ENCODE measurements at places on chromosomes 1 and 21.
A peak's percentile ranks its signal among the peaks of the same experiment; 100 is the strongest.

GRCh38 chr1:108600504-108600903 lies 40.6 kb downstream of the EEIG2 start:
- ATAC-seq: no peak

- ATAC-seq: no peak
Observed at GRCh38 chr1:190067592-190067991, 410.1 kb downstream of the BRINP3 start.

- ATAC-seq: peak; percentile 83
Observed at GRCh38 chr1:27044613-27045151, 32.0 kb upstream of the TENT5B start.

DNA sequence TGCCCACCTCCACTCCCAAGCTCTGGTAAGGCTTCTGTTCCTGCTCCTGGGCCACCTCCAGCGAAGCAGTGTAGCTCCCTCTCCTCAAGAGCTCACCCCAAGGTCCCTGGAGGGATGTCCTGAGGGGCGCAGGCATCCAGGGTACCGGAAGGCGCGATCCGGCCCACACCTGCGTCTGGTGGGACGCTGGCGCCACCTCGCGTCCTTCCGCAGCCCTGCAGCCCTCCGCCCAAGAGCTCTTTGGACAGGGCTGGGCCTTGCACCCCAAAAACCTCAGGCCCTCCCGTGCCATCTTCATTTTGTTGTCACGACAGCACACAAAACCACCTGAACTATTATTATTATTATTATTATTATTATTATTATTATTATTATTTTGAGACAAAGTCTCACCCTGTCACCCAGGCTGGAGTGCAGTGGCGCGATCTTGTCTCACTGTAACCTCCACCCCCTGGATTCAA lies 49.2 kb upstream of the PAX7 start:
- peak; percentile 59 for ATAC-seq

- ATAC-seq: no peak
Observed at GRCh38 chr1:21648352-21648730, 20.8 kb downstream of the RAP1GAP start.

- no peak for ATAC-seq
Observed at GRCh38 chr1:91799863-91800262, 86.1 kb downstream of the TGFBR3 start.

- no peak for ATAC-seq
Observed at GRCh38 chr1:44049839-44050238, 18.6 kb upstream of the SLC6A9 start.

GRCh38 chr1:151408891-151409290 lies 9.5 kb downstream of the PSMB4 start:
- no peak for ATAC-seq

DNA sequence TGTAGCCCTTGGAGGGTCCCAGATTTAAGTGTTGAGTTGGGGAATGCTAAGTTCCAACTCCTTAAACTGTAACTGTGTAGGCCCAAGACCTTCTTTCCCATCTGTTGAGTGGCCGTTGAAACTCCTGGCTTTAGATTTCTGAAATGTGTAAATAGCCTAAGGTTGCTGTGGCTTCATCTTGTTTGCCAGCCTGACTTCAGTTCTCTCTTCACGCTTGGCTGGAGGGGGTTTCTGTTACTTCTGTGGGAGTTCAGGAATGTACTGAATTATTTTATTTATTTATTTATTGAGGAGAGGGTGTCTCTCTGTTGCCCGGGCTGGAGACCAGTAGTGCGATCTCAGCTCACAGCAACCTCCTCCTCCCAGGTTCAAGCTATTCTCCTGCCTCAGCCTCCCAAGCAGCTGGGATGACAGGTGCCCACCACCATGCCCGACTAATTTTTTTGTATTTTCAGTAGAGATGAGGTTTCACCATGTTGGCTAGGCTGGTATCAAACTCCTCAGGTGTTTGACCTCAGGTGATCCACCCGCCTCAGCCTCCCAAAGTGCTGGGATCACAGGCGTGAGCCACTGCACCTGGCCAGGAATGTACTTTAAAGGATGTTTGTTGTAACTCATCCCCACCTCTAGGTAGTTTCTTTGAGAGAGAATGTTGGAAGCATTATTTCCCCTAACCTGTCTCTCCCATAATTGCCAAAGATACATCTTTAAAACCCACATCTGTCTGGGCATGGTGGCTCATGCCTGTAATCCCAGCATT lies 5.9 kb downstream of the TTC39A start:
- no peak for ATAC-seq

DNA sequence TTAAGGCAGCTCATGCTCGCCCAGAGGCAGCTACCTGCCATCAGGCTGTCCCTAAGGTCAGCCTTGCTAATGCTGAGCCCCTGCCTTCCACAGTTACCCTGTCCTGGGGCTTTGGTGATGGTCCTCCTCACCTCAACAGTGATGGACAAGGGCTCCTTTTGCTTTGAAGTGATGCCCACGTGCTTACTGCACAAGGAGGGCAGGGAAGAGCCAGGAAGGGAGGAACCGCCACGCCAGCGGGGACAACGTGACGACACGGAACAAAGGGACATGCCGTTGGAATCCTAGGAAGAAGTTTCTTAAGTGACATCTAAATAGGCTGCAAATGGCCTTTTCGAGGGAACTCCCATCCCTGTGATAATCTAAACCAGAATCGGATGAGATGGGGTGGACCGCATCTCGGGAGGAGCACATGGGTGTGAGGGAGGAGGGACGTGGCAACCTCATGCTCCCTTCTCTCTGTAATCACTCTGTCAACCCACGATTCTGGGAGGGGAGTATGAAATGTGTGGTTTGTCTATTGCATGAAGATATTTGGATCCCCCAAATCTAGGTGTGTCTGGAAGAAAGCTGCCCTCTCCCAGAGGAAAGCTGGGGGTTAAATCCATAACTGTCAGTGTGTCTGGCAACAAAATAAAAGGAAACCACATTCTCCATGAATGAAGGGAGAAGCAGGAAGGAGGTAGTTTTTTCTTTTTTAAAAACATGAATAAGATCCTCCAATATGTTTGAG lies 110.9 kb upstream of the IRF2BP2 start:
- no peak for ATAC-seq

- peak; percentile 78 for ATAC-seq
Observed at GRCh38 chr21:38448671-38449385, 49.4 kb downstream of the ERG start.

GRCh38 chr1:228984646-228985631 lies 249.7 kb downstream of the RHOU start:
- ATAC-seq: no peak

GRCh38 chr1:21622466-21623315 lies 46.5 kb downstream of the RAP1GAP start:
- ATAC-seq: peak; percentile 39

GRCh38 chr1:221204055-221204833 lies 325.0 kb downstream of the HLX start:
- ATAC-seq: no peak

GRCh38 chr1:177902266-177902665 lies 67.6 kb downstream of the SEC16B start:
- ATAC-seq: no peak

DNA sequence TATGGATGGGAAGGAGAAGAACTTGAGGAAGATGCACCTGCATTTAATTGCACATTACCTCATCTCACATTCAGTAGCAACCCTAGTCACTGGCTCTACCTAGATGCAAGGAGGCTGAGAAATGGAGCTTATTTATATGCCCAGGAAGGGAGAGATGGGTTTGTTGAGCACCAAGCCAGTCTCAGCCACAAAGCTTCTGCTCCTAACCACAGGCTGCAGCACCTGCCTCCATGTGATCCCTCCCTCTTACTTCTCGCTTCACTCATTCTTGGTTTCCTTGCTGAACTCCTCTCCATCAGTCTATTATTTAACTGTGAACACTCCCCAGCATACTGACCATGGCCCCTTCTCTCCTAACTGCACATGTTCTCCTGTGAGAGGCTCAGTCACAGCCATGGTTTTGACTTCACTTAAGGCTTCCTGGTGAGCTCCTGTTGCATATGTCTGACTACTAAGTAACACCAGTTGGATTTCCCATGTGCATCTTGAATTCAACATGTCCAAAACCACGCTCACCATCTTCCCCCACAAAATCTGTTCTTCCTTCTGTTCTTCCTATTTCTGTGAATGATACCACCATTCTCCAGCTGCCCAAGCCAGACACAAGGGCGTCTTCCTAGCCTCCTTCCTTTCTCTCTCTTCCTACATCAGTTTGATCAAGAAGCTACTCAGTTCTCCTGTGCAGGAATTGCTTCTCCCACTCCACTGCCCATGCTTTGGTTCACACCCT lies 139.8 kb downstream of the AK5 start:
- ATAC-seq: no peak

GRCh38 chr1:38241594-38242334 lies 195.2 kb upstream of the POU3F1 start:
- ATAC-seq: no peak

- no peak for ATAC-seq
Observed at GRCh38 chr1:91611483-91611917, 110.8 kb downstream of the CDC7 start.

GRCh38 chr1:80450711-80451110 lies 1350.0 kb upstream of the ADGRL2 start:
- ATAC-seq: no peak

DNA sequence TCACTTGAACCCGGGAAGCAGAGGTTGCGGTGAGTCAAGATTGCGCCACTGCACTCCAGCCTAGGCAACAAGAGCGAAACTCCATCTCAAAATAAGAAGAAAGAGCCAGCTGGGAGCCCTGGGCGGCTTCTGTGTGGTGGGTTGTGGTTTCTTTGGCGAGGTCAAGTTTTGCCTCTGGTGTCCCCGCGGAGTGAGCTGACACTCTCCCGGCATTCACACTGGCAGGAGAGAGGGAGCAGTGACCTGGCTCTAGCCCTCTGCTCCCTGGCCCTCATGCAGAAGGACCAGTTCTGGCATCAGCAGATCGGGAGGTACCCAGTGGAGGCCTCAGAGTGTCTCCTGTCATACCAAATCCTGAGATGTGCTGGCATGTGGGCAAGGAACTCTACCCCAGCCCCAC lies 81.0 kb upstream of the VAMP3 start:
- ATAC-seq: no peak

DNA sequence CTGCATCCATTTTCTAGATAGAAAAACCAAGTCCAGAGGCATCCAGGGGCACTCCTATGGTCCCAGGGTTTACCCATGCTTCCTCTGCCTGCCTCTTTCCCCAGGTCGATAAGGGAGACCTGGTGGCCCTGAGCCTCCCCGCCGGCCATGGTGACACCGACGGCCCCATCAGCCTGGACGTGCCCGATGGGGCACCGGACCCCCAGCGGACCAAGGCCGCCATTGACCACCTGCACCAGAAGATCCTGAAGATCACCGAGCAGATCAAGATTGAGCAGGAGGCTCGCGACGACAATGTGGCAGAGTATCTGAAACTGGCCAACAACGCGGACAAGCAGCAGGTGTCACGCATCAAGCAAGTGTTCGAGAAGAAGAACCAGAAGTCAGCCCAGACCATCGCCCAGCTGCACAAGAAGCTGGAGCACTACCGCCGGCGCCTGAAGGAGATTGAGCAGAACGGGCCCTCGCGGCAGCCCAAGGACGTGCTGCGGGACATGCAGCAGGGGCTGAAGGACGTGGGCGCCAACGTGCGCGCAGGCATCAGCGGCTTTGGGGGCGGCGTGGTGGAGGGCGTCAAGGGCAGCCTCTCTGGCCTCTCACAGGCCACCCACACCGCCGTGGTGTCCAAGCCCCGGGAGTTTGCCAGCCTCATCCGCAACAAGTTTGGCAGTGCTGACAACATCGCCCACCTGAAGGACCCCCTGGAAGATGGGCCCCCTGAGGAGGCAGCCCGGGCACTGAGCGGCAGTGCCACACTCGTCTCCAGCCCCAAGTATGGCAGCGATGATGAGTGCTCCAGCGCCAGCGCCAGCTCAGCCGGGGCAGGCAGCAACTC lies 41.3 kb downstream of the TMCC2 start:
- no peak for ATAC-seq

- no peak for ATAC-seq
Observed at GRCh38 chr1:219066631-219067349, 106.9 kb upstream of the LYPLAL1 start.

- ATAC-seq: no peak
Observed at GRCh38 chr1:219086956-219087469, 86.7 kb upstream of the LYPLAL1 start.

DNA sequence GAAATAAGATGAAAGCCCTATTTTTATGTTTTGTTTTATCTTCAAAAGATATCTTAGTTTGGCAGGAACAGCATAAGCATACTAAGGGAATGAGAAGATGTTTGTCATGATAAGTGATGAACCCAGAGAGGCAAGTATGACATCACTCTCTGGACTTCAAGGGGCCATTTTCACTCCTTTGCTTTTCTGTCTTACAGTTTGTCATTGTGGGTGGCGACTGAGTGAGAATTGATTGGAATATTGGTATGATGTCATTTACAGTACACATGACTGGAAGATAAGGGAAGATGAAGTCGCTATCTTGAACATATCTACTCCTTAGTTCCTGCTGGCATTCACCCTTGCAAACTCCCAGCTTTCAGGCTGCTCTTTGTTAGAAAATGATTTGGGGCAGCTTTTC lies 258.1 kb upstream of the RAB4A start:
- no peak for ATAC-seq

DNA sequence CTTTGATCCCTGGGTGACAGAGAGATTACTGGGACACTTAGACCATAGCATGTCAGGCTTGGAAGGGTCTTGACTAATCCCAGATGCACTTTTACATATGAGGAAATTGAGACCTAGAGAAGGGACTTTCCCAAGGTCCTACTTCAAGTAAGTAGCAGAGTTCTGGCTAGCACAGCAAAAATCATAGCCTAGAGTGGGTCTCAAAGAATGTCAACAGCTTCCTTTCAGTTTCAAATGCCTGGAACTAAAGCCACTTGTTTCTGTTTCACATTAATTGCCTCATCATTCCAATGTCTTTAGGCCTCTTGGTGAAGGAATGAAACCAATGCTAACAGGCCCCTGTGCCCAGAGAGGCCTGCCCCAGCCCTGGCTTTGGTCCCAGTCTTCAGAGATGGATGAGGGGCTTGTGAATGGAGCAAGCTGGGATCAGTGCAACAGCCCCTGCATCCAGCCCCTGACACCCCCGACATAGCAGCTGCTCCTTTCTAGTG lies 26.6 kb downstream of the ATF3 start:
- no peak for ATAC-seq

DNA sequence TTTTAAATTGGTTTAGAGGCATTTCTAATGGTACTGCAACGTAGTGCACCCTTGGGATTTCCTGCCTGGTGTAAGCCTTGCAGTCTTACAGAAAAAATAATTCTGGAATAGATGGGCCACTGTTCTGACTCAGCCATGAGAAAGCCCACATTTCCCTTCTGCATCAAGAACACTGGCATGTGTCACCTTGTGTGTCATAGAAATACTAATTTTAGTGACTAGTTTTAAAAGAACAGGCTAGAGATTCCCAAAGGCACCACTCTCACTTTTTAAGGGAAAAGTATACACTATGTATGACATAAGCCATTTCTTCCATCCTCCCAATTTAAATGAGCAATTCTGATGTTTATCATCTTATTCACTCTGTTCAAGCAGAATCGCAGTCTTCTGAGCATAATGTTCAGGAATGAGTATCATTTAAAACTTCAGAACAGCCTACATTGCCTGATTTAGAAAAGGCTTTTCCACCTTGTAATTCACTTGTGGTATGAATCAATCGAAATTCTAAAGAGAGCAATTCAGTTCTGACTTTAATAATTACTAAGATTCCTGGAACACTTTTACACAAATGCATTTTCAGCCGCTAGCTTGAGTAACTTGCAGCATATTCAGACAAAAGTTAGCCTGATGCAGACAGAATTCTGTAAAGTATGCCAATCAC lies 18.8 kb downstream of the RGS13 start:
- ATAC-seq: no peak

- peak; percentile 7 for ATAC-seq
Observed at GRCh38 chr1:32336963-32337675, 1.1 kb upstream of the MARCKSL1 start.

Measured in esophagus mucosa (tissue), 1 donor.